Epithelial cell of esophagus (primary cell): ENCODE measurements at places on chromosomes 2 and 18.

DNA sequence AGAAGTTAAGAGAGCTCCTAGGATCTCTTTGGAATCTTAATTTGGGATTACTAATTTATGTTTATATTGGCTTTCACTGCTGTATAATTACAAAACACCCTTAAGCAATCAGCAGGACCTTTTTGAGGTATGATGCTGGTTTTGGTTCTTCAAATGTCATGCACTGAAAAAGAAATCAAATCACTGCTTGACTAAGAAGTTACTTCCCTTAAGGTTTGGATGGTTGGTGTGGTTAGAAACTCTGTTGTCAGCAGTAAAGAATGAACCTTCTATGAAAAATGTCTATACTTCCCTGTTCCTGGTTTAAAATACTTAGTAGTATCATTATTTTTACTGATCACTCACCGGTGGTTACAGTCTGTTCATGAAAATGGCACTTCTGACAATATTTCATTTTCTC, 5.5 kb downstream of the COLEC12 start:
- DNase-seq, result no peak

DNA sequence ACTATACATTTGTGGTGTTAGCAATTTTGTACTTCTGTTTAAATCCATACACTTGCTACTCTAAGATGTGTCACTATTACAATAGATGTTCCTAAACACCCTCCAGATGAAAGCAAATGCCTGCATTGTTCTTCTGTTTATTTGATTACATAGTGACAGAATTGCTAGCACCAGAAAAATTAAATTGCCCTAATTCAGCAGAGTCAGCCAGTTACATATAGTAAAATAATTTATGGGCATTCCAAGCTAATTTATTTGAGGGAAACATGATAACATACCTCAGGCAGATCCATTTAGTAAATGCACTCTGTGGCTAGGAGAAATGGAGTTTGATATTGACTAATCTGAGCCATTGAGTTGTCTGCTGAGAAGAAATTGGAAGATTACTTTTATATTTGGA, 347.1 kb upstream of the FSIP2 start:
- no peak for DNase-seq

DNA sequence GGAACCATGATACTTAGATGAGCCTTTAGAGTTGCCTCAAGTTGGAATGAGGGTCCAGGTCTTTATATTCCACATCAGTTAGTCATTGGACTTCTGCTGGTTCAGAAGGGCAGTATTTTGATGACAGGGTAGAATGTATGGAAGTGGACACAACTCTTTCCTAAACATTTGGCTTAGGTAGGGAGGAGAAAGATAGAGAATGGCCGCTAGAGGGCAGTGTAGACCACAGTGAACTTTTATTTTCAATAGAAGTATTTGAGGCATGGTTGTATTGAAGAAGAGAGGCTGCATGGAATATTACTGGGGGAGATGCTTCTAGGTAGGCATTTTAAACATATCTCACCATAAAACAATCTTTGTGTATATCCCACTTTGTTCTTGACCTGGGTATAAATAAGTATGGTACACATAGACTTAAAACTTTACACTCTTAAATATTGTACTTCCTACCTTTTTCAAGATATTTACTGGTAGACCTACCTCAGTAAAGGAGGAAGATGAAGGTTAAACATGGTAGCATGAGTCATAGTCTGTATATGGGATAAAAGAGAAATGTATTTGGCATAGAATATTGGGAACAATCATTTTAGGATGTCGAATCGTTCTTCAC, 497.6 kb upstream of the FAM98A start:
- peak; percentile 74 for DNase-seq

DNA sequence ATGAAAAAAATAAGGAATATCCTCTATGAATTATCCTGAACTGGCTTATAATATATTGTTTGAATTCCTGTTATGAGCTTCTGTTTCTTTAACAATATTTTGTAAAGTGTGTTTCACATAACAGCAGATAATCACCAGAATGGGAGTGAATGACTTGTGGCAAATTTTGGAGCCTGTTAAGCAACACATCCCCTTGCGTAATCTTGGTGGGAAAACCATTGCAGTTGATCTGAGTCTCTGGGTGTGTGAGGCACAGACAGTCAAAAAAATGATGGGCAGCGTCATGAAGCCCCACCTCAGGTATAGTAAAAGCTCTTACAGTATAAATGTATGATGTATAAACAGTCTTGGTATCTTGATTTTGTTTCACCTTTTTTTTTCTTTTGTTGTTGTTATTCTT, 5.9 kb downstream of the GEN1 start:
- peak; percentile 35 for DNase-seq

DNA sequence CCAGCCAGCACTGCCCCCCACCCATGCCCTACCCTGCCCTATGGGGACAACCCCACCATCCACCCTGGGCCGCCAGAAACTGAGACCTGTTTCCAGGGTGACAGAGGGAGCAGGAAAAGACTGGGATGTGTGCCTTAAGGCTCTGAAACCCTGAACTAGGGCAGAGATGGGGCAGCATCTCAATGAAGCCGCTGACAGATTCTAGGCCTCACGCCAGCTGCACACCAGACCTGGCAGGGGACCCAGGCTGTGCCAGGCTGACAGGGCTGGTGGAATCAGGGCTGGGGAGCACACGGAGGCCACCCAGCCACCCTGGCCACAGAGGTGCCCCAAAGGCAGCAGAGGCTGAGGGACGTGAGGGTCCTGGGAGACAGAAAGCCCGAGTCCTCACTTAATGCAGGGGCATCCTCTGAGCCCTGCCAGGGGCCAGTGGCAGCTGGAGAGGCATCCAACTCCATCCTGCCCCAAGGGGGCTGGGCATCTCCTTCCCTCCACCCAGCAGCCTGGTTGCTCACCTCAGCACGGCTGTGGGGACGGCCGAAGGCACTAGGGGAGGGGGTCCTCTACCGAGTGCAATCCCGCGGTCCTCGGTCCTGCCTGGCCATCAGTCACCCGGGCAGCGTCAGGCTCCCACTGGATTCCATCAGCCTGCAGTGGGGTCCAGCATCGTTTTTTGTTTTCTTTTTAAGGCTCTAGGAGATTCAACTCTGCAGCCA, 169.2 kb downstream of the ZFP36L2 start:
- DNase-seq, result no peak

- no peak for DNase-seq
Measured at GRCh38 chr2:210559182-210559581, 2.8 kb downstream of the CPS1 start.

DNA sequence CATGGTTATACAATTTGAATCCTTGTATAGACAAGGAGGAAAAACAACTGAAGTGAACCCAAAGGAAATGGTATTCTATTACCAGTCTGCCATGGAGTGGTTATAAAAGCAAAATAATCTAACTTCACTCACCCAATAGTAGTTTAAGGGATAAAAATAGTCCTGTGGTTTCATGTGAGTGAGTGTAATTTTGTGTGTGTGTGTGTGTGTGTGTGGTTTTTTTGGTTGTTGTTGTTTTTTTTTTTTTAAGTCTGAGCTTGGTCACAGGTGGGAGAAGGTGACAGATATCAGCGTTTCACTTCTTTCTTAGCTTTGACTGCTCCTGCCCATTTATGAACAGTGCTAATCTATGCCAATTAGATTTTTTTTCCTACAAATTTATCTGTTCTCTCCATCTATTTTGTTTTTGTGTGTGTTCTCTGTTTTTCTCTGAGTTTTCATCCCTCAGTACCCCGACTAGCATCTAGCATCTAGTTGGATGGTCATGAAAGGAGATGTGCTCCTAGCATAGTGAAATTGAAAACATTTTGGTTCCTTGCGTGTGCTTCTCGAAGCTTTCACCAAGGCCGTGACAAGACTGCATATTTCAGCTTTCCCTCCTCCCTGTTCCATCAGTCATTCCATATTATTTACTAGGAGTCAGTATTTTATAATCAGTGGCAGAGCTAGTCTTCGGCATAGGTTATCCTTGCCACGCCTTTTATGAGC, 200.1 kb upstream of the DTNA start:
- DNase-seq, result no peak

GRCh38 chr2:38740851-38741731, 10.1 kb downstream of the SRSF7 start:
- DNase-seq, result peak; percentile 27

DNA sequence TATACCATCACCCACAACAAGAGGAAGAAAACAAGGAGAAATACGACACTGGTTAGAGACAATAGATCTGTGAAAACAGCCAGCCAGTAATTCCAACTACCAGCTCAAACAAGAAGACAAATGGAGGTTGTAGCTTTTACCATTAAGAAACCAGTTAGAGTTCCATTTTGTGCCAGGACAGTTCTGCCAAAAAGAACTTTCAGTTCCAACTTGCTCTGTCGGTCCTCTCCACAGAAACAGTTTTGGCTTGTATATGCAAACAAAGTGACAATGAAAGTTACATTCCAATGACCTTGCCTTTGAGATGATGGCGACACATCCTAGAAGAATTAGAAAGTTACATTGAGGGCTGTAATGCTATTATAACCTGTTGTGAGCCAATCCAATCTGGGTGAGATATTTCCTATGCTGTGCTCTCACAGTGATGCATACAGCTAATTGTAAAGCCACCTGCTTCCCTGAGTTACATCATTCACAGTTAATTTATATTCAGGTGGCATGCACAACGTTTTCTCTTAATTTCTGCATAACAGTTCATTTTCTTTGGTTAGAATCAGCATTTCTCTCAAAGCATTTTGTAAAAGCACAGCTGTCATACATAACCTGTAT, 1378.4 kb upstream of the PIK3C3 start:
- no peak for DNase-seq

GRCh38 chr18:25650201-25650941, 298.4 kb upstream of the ZNF521 start:
- no peak for DNase-seq

- DNase-seq, result no peak
Measured at GRCh38 chr2:102112271-102112670, 30.3 kb upstream of the IL1R1 start.
